ENCODE measurements at places on chromosomes 4 and X.

DNA sequence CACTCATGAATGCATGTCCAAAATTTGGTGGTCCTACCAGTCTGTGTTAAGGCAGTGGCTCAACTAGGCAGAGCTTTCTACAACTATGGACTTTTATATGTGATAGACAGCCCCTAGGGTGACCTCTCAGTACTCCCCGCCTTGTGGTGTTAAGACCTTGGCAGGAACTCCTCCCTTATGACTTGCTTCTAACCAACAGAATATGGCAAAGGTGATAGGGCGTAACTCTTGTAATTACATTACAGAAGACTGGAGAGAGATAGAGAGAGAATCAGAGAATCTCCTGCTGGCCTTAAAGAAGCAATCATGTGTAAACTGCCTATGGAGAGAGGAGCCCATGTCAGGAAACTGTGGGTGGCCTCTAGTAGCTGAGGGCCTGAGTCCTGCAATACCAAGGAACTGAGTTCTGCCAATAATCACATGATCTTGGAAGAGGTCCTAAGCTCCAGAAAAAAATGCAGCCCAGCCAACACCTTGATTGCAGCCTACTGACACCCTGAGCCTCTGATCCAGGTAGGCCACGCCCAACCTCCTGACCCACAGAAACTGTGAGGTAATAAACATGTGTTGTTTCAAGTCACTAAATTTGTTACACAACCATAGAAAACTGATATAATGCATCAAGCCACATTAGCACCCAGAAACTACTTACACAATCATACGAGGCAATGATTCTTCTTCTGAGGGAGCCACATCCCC, 68.9 kb downstream of the INPP4B start:
- no peak for DNase-seq

GRCh38 chrX:15475021-15475420, 18.1 kb downstream of the PIR start:
- no peak for DNase-seq

DNA sequence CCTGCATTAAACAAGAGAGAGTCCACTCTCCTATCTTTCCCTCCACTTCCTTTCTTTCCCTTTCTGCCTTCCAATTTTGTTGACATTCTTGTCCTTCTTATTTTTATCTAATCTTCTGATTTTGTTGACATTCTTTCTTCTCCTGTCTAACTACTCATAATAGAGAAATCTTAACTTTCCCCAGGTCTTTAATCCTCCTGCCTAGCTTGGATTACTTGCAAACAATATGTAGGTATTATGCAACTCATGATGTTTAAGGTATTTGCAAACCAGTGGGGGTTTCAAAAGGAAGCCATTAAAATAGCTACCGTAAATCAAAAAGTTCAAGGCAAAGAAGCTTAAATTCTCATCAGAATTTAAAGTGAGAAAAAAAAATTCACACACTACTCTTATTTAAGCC, 53.9 kb downstream of the PROM1 start:
- no peak for DNase-seq

DNA sequence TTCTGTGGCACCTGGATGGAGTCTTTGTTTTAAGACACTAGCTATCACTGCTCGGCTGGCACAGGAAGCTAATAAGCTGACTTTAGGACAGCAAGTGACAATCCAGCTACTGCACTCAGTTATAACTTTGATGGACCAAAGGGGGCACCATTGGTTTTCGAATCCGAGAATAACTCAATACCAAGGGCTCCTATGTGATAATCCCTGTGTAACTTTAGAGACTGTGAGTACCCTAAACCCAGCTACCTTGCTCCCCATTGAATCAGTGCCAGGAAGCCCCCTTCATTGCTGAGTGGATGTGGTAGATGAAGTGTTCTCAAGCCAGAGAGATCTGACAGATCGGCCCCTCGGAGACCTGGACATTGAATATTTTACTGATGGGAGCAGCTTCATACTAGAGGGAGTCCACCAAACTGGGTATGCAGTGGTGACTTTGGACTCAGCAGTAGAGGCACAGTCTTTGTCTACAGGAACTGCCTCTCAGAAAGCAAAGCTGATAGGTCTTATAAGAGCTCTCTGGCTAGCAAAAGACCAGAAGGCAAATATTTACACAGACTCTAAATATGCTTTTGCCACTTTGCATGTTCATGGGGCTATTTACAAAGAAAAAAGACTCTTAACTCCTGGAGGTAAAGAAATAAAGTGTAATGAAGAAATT, 35.5 kb upstream of the UGT2B7 start:
- no peak for DNase-seq

GRCh38 chr4:123649645-123650391, 253.2 kb downstream of the SPRY1 start:
- no peak for DNase-seq

GRCh38 chr4:111475001-111475400, 670.3 kb upstream of the FAM241A start:
- no peak for DNase-seq

DNA sequence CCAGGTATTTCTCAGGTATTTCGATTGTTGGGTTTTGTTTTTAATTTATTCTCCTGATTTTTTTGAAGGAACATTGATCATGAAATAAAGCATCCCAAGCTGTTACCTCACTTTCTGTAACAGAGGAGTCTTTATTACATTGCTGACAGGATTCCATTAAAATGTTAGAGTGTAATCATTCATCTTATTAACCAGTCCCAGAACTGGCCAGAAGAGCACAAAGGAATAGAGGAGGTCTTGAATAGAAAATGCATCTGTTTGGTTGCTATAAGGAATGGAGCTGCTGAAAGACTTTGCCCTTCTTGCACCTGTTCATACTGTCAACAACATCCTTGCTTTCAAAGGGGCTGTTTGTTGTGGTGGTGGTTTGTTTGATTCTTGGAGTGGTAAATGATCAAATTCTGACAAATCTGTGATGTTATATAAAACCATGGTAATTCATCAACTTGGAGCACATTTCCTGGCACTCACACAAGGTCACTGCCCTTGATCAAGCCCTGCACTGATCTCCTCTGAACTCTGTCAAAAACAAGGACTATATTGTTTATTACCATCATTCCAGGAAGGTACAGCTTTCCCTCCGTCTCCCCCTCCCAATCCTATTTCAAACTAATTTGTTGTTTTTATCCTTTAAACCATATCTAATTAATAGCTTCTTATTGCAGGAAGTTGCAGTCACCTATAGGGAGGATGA, 215.8 kb downstream of the PCDH19 start:
- no peak for DNase-seq

DNA sequence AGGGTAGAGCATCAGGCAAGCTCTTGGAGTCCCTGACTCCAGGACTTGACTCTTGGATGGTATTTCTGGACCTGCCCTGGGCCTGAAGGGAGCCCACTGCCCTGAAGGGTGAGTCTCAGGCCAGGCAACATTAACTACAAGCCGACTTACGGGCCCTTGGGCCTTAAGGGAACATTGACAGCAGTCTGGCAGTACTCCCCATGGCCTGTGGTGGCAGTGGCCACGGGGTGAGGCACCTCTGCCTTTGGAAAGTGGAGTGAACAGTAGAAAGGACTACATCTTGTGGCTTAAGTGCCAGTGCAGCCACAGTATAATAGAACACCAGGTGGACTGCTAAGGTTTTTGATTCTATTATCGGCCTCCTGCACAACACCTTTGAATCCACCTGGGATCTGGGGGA, 36.3 kb downstream of the SH3BGRL start:
- no peak for DNase-seq

DNA sequence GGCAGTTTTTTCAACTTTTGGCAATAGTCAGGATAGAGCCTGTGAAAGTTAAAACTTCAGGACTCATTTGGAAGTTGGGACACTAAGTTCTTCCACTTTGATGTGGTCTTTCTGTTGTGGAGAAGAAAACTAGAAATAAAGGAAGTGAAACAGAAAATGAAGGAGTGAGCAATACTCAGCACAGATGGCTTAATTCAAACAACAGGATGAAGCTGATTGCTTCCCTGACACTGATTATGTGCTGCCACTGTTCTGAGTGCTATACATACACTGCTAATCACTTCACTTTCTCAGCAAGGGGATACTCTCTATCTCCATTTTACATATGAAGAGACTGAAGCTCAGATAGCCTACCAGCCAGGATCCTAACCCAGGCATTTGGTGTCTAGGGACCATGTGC, 235.1 kb upstream of the CPEB2 start:
- DNase-seq: no peak
